ENCODE measurements at places on chromosomes 7 and 10.

GRCh38 chr10:16991011-16991410 lies 138.6 kb downstream of the CUBN start:
- DNase-seq: no peak

- DNase-seq: peak; percentile 25
These were observed 34.5 kb downstream of the FAM25A start for GRCh38 chr10:87054373-87055295.

- DNase-seq: peak; percentile 98
These were observed 553 bp upstream of the YWHAG start for GRCh38 chr7:76359111-76359977.

DNA sequence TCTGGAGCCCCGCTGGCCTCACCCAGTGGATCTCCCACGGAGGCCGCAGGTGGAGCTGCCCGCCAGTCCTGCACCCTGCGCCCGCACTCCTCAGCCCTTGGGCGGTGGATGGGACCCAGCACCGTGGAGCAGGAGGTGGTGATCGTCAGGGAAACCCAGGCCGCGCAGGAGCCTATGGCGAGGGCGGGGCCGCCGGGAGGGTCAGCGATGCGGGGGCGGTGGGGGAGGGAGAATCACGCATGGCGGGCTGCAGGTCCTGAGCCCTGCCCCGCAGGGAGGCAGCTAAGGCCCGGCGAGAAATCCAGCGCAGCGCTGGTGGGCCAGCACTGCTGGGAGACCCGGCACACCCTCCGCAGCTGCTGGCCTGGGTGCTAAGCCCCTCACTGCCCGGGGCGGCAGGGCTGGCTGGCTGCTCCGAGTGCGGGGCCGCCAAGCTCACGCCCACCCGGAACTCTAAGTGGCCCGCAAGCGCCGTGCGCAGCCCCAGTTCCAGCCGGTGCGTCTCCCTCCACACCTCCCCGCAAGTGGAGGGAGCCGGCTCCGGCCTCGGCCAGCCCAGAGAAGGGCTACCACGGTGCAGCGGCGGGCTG lies 524.8 kb upstream of the TPK1 start:
- DNase-seq: no peak

- peak; percentile 99 for DNase-seq
These were observed 140.4 kb upstream of the NAMPT start for GRCh38 chr7:106425017-106425719.

- no peak for DNase-seq
These were observed 4.3 kb downstream of the ELFN1 start for GRCh38 chr7:1674161-1675035.

- DNase-seq: no peak
These were observed 268.1 kb downstream of the PRKG1 start for GRCh38 chr10:51342381-51342780.

DNA sequence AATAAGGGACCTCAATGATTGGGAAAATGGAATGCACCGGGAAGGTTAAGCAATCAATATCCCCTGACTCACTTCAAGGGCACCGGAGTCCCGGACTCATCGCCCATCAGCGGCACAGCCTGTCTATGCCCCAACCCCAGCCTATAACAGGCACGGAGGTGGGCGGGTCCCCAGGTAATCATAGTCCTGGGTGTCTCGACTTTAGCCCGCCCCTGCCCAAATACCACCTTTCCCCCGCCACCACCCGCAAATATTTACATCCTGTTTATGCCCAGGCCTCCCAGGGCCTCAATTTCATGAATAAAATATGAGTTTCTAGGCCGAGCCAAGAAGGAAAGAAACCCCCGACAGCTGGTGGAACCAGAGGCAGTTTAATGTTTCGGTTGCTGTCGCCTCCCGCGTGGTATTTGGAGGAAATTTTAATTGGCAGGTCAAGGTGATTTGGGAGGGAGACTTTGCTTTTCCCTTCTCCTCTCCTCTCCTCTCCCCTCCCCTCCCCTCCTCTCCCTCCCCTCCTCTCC lies 15.6 kb upstream of the RFC2 start:
- DNase-seq: peak; percentile 62

DNA sequence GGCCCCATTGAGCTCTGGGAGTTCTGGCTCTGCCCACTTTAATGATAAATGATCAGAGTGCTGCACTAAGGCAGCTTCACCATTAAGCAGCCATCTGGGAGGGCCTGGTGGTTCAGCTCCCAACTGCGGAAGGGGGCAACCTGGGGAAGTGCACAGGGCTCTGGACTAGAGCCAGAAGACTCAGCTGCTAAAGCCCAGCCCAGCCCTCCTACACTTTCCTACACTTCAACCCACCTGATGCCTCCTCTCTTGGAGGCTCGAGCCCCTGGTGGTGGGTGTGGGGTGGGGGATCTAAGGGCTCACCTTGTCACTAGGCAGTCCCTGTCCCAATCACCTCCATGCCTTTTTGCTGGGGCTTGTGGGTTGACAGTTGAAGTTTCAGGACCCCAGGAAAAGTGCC lies 60.6 kb upstream of the ANTXRL start:
- DNase-seq: no peak

All from fibroblast of skin of left quadriceps (primary cell).